Breast epithelium (tissue), 4 donors: ENCODE measurements at places on chromosomes 4 and X. TPM values are rescaled to one million over a fixed set of nuclear protein-coding genes. Genes with fewer than 3 reads are reported as not detected.

Gene MAGEA4
- total RNA-seq, result not detected

Gene RENBP
- total RNA-seq, result 6.9 TPM

Gene GPM6B
- 3.4 TPM for total RNA-seq

Gene CDKL2
- total RNA-seq, result 1.6 TPM

Gene LGI2
- total RNA-seq, result 1.2 TPM

Gene FAM184B
- not detected for total RNA-seq

Gene KIAA1210
- total RNA-seq, result 0.15 TPM

Gene MED14
- 25.8 TPM for total RNA-seq

Gene ANXA3
- total RNA-seq, result 170 TPM

Gene SSX2
- not detected for total RNA-seq

DNA sequence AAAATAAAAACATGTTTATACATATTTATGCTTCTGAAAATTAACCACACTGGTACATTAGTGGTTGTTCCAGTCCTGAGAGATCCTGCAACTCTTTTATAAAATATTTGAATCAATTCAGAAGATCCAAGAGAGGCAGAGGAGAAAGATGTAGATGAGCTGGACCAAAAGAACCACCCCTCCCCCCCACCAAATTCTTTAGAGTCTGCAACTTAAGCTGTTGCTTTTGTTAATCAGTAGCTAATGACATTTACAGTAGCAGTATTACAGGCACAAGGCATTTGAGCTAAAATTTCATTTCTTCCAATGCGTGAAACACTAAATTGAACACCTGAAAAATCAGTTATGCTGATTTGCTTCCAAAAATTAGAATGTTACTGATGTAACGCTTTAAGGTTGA lies 61.5 kb downstream of the PDK3 start:
- no peak for DNase-seq

DNA sequence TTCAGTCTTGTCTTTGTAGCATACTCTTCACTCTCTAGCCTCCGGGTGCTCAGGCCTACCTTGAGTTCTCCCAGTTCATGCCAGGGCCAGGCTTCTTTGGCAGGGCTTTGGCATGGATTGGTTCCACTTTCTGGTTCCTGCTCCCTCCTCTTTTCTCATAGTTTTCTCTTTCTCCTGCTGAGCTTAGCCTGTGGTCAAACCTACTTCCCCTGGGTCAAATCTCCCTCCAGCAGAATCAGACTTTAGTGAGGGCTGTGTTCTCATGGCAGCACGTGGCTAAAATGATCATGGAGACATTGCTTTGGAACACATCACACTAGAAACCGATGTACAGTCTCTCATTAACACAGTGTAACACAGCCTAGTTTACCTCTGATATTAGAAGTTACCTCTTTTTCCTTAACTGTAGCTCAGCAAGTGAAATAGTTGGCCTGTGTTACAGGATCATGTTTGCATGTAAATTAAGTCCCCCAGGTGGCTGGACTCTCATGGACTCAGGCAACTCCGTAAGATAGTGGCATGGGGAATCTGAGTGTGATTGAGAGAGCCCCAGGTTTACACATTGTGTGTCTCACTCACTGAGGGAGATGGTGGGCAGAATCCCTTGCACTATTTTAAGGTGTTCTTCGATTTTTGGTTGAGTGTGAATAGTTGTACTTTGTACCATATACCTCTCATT lies 13.3 kb downstream of the RAB9A start:
- DNase-seq, result no peak

GRCh38 chr4:122007016-122007415 lies 55.2 kb upstream of the TRPC3 start:
- DNase-seq, result no peak

DNA sequence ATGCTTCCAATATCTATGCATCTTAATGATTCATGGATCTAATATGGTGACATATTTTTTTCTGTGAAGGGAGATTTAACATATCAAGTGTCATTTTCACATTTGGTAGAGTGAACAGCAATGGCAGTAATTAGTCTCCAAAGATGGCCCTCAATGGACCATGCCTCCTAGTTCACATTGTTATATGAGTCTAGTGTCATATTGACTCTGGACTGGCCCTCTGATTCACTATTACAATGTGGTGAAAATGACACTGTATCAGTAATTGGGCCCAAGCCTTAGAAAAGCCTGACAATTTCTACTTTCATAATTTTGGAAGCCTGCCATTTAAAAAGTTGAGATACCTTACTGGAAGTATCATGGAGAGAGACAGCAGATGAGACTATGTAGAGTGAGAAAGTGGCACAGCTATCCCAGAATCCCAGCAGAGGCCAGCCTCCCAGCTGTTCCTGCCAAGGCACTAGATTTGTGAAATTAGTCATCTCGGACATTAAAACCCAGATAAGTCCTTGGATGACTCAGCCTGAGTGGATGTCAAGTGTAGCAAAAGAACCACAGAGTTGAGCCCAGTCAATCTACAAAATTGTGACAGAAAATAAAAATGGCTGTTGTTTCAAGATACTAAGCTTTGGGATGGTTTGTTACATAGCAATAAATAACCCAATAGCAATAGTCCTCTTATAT lies 68.4 kb downstream of the ARHGEF38 start:
- DNase-seq, result no peak

GRCh38 chrX:153366119-153366518 lies 32.2 kb downstream of the ZNF275 start:
- DNase-seq, result no peak

- no peak for DNase-seq
Measured at GRCh38 chr4:182494103-182494502, 250.9 kb downstream of the TENM3 start.

- no peak for DNase-seq
Measured at GRCh38 chr4:21113496-21114223, 413.4 kb downstream of the PACRGL start.

DNA sequence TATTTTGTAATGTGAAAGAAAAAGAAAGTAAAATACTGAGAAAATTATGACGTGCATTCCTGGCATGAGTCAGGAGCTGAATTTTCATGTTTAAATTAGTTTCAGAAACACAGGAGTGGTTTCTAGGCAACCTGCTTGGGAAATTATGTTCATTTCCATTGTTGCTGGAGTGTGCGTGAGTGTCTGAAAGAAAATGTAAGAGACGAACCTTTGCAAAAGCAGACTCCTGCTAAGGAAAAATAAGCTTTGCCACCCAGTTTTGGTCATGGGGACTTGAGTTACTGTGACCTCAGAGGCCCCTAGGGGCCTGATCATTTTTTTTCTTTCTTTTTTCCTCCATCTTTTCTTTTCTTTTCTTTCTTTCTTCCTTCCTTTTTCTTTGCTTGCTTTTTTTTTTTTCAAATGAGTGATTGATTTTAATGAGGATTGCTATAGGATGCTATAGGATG lies 18.8 kb upstream of the CHRNA9 start:
- DNase-seq, result no peak

DNA sequence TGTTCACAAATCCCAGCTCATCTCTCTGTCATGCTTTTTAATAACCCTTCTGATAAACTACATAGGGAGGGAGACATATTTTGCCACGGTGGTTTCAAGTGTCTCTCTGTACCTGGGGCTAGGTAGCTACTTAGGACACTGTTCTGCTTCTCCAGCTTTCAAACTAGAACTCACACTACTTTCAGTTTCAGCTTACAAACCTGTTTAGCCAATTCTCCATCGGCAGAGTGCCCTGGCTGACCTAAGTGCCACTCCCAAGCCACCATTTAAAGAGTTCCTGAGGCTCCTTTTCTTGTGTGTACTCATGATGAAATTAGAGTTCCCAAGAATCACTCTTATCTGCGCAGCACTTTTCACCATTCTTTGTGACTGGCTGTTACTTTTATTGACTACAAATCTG lies 899.2 kb downstream of the FAT4 start:
- no peak for DNase-seq

DNA sequence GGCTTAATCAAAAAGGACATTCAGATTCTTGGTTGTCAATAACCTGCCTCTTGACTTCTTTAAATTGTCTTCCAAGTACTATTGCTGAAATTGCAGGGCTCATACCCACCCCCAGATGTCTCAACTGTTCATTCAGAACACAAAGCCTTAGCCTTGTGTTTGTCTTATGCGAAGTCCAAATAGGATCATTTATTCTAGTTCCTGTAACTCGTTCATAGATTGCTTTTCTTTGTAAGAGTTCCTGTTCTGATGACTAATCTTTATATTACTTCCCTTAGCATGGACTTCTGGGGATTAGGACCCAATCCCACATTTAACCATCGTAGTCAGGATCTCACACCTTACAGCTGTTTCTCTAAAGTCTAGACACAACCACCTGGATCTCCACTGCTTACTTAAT lies 226.0 kb downstream of the VEGFC start:
- DNase-seq, result no peak

- DNase-seq, result no peak
Measured at GRCh38 chrX:149962859-149963757, 24.8 kb upstream of the EOLA2 start.

GRCh38 chr4:129140521-129140920 lies 44.6 kb downstream of the C4orf33 start:
- no peak for DNase-seq

DNA sequence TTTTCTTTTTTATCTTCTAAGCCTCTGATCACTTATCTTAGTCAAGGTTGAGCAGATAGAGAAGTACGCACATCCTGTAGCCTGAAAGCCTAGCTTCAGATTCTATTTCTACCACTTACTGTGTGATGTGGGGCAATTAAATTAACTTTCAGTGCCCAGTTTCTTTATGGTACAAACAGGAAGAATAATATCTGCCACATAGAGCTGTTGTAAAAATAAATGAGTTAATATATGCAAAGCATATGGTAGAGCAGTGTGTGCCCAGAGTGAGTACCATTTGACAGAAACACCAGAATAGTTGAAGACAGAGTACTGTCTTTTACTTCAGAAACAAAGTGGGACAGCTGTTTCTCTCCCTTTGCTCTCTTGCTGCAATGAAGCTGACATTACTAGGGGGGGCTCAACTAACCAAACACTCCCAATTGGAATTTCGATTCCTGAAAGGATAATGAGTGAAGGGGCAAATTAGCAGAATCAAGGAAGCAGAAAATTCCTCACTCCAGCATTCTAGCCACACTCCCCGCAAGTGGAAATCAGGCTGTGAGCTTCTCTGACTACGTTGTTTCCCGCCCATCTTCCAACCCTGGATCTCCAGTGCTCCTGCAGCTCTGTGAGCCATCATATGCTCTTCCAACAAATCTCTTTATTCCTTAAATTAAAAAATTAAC lies 80.4 kb downstream of the MAPK10 start:
- no peak for DNase-seq

- DNase-seq, result no peak
Measured at GRCh38 chr4:56871371-56871866, 36.3 kb upstream of the REST start.

DNA sequence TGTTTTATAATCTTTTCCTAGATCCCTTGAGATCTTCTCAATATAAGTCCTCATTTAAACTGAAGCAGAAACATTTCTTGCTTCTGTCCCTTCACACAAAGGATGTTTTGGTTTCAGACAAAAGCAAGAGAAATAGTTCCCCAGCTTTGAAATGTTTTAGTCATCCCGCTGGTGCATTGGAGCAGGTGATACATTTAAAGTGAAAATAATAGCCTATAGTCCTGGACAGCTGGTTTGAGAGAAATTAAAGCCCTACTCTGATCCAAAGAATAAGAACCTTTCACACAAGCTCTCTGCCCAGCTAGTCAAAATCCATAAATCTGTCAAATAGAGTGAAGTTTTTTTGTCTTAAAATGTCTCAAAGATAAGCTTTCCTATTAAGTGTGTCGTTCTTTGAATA lies 79.4 kb downstream of the LUZP4 start:
- DNase-seq, result no peak
